ENCODE measurements at places on chromosomes 1 and 21.

DNA sequence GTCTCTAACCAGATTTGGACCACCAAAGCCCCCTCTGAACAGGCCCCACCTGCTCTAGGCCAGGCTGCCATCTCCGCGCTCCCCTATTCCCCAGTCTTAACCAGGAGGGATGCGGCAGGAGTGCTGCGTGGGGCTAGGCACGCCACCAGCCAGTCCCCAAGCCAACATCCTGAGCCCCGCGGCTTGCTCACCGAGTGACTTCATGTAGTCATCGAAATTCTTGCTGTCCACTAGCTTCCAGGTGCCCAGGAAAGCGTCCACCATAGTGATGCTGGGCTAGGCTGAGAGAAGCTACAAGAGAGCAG, 173 bp downstream of the FABP3 start:
- peak; percentile 18 for DNase-seq

- no peak for DNase-seq
Observed at GRCh38 chr1:155680531-155680930, 8.0 kb downstream of the YY1AP1 start.

DNA sequence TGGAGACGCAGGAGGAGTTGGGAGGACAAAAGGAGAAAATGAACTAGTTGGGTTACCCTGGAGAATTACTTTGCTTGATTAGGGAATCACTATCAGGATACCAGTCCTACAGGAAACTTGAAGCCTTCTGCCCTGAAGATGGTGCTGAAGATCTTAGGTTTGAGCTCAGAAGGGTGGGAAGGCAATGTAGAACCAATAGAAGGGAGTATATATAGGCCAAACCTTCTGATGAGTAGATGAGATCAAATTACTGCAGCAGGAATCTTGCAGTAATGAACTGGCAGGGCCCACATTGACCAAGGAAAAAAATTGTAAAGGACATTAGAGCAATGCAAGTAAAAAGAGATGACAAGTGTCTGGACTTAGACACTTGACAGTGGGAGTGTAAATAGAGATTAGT, 116.3 kb upstream of the CACYBP start:
- DNase-seq = no peak

DNA sequence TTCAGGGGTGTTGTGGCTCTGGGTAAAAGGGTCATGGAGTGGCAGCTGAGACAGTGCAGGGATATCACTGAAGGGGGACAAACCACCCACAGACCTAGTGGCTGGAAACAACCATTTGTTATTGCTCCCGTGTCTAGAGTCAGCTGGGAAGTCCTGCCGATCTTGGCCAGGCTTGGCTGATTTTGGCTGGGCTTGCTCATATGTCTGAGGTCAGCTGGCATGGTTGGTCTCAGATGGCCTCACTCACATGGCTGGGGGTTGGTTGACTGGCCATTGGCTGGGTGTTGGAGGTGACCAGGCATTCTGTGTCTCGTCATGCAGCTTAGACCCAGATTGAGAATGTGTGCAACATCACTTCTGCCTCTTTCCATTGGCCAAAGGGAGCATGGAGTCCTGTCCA, 203.8 kb upstream of the POU3F1 start:
- no peak for DNase-seq

GRCh38 chr1:15260418-15261154, 13.6 kb downstream of the FHAD1 start:
- DNase-seq = no peak

GRCh38 chr1:9494936-9495758, 44.1 kb upstream of the SLC25A33 start:
- no peak for DNase-seq

GRCh38 chr1:212539737-212540430, 68.7 kb upstream of the ATF3 start:
- no peak for DNase-seq

GRCh38 chr1:55926906-55927471, 652.4 kb downstream of the PLPP3 start:
- no peak for DNase-seq

DNA sequence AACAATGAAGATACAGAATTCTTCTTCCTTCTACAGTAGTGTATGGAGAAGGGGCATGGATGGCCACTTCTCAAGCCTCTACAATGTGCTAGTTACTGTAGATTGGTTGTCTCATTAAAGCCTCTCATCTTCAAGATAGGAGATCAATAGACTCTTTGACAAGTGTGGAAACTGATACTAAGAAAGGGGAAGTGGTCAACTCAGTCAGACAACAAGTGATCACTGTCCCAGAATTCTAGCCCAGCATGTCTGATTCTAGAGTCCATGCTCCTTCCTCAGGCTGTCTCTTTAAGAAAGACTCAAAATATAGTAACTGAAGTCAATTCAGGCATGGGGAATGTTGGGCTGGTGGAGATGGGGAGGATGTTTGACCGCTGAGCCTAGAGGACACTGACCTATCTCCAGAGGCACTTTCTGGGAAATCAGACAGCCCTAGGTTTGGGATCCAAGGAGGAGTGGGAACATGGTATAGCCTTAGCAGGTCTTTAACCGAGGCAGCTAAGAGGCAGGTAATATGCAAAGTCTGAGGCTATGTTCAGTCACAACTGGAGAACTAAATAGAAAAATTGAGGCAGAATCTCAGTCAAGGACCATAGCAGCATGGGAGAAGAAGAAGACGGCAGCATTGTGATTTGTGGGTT, 39.3 kb upstream of the EYA3 start:
- no peak for DNase-seq

GRCh38 chr1:47769295-47769694, 227.9 kb downstream of the TRABD2B start:
- DNase-seq = no peak

GRCh38 chr1:74280642-74281396, 45.6 kb downstream of the TNNI3K start:
- DNase-seq = no peak

DNA sequence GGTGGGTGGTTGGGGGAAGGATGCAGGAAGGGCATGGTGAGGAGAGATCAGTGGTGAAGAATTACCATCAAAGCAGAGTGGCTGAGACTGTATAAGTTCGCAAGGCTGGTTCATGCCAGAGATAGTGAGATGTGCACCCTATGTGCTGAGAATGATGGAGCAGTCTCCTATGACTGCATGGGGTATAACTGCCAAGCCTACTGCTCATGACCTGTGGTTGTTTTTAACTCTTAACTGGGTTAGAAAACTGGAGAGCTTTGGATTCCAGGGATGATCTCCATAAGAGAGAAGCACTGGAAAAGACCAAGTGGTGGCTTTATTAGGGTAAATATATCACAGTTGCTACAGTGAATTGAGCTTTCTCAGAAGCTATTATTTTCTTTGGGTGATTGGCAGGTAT, 16.2 kb downstream of the WNT2B start:
- DNase-seq = no peak

GRCh38 chr21:46295177-46295770, 9.1 kb downstream of the YBEY start:
- no peak for DNase-seq

DNA sequence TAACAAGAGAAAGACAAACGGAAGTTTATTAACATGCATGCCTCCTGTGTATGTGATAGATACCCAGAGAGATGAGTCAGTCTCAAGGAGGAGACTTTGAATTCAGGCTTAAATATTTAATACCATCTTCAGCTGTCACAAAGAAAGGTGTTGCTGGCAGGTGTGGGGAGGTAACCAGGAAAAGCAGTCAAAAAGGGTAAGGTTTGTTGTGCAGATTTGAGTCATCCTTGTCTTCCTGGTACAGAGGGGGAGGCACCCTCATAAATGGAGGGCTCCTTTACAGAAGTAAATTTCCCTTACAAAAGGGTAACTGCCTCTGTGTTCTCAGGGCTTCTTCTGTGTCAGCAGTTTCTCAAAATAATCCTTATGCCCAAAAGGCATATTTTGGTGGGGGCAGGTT, 75.2 kb upstream of the B3GALT5 start:
- no peak for DNase-seq

GRCh38 chr1:67615886-67616285, 69.1 kb upstream of the GADD45A start:
- no peak for DNase-seq

GRCh38 chr1:67680486-67680885, 4.5 kb upstream of the GADD45A start:
- no peak for DNase-seq

DNA sequence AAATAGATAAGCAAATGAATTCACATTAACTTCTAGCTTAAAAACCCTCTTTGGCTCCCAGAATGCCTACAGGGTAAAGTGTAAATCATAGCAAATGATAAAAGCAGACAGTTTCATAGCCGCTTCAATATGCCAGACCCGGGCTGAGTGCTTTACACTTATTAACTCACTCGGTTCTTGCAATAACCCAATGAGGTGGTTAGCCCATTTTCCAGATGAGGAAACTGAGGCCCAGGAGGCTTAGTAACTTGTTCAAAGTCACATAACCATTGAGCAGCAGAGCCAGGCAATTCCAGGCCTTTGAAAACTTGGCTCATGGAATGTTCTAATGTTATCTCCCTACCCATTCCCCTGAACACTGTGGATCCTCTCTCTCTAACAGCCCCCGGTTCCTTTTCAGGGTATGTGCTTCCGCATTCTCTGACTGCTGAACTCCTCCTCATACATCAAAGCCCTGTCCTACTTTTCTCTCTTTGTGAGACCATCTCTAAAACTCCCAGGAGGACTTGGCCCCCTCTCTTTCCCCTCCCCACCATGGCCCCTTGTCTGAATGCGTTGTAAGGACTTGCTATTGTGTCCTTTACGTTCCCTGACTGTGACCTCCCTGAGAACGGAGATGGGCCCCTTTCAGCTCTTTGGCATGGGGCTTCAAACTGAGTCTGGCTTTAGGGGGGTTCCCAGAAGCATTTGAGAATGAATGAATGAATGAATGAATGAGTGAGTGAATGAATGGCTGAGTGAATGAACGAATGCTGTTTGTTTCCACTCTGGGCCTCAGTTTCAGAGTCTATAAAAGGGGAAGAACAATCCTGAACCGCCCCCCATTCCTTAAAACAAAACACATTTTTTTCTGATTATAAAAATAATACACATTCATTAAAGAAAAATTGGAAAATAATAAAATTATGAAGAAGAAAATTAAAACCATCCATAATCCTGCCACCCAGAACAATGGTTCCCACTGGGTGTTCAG, 15.6 kb upstream of the RUNX3 start:
- no peak for DNase-seq

GRCh38 chr1:201503397-201504176, 3.3 kb downstream of the CSRP1 start:
- DNase-seq = no peak

GRCh38 chr1:53590531-53591515, 131.6 kb downstream of the DMRTB1 start:
- no peak for DNase-seq

DNA sequence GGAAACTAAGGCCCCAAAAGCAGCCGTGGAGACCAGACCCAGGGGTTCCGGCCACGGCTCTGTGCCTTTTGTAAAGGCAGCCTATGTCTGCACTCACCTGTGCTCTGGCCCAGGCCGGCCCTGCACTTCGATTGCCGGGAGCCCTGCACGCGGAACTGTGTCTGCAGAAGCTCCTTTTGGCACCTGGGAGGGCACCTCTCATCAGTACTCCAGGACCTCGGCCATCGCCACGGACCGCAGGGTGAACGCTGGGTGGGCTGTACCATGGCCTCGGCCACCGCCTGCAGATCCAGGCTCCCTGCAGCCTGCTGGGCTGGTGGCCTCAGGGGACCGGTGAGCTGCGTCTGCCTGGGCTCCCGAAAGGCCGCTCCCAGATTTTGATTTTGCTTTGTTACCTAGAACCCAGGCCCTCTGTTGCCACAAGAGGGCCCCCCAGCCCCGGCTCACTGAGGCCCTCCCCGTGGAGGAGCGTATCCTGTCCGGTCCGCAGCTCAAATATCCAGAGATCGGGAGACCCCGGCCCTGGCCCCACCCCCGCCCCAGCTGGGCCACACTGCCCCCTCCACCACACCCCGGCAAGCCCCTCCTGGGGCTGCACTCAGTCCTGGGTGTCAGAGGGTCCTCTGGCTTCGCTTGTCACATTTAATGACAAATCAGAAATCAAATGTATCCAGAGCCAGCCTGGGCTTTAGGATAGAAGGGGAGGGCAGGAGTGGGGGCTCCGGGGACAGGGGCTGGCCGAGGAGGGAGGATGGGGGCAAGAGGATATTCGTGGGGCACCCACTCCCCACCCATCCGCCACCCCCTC, 60.2 kb upstream of the PDE9A start:
- DNase-seq = no peak

GRCh38 chr1:67687649-67688048, 2.6 kb downstream of the GADD45A start:
- DNase-seq = no peak

GRCh38 chr1:32372149-32372756, 9.9 kb downstream of the TSSK3 start:
- no peak for DNase-seq

DNA sequence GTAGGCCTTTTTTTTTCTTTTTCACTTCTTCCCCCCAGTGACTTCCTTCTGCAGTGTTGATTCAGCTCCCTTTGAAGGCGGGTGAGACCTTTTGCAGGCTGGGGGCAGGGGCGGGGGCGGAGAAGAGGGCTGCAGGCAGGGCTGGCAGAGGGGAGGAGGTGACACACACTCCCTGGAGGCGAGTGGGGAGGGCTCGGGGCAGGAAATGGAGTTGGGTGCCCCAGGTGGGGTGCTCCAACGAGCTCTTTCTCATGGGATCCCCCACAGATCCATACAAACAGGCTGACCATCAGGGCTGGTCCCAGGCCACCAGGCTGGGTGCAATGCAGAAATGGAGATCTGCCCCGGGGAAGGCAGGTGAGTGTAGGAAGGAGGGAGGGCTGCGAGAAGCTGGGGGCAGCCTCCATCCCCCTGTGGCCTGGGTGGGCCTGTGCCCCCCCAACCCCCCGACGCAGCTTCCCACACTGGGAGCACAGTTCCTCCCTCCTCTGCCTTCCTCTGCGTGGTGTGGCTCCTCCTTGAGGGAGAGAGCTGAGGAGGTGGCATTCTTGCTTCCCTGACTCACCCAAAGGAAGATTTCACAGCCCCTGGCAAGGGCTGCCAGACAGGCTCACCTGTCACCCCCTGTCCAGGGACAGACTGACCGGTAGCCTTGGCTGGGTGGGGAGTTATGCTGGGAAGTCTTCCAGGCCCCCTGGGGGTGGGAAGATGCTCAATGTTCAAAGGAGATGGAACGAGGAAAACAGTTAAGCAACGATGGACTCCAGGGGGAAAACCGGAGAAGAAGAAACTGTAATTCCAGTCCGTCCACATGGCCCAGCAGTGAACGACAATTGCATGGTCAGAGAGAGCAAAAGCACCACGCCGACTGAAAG, 7.1 kb upstream of the ITGB2 start:
- DNase-seq = no peak

DNA sequence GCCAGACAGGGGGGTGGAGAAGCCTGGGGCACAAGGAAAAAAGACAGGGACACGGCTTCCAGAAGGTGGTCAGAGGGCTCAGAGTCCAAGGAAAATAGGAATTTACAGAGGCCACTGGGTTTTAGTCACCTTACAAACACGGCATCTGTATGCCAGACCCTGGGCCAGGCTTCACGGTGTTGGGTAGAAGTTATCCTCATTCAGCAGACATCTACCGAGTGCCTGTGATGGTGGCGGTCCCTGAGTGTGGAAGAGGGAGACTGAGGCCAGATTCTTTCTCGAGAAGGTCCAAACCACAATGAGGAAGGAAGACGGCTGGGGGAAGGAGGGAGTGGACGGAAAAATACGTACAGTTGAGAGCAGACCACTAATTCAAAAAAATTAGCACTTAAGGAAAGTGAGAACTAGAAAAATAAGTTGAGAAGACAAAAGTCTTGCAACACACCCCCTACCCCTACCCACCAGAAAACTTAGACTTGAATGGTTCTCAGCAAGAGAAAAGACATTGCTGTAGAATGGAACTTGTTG, 864 bp upstream of the BTG2 start:
- no peak for DNase-seq

Data from cerebellar nuclear complex (tissue), 1 donor.